T-helper 17 cell (primary cell): ENCODE measurements at places on chromosomes 6 and 20.

GRCh38 chr20:45358282-45359068 lies 4.5 kb upstream of the SYS1 start:
- peak overlapping the region; percentile 24 for H3K27ac ChIP-seq
- no peak for DNase-seq
- H3K4me3 ChIP-seq = no peak overlapping the region
- H3K4me1 ChIP-seq = peaks cover 27% of the 10 kb centered on the region

DNA sequence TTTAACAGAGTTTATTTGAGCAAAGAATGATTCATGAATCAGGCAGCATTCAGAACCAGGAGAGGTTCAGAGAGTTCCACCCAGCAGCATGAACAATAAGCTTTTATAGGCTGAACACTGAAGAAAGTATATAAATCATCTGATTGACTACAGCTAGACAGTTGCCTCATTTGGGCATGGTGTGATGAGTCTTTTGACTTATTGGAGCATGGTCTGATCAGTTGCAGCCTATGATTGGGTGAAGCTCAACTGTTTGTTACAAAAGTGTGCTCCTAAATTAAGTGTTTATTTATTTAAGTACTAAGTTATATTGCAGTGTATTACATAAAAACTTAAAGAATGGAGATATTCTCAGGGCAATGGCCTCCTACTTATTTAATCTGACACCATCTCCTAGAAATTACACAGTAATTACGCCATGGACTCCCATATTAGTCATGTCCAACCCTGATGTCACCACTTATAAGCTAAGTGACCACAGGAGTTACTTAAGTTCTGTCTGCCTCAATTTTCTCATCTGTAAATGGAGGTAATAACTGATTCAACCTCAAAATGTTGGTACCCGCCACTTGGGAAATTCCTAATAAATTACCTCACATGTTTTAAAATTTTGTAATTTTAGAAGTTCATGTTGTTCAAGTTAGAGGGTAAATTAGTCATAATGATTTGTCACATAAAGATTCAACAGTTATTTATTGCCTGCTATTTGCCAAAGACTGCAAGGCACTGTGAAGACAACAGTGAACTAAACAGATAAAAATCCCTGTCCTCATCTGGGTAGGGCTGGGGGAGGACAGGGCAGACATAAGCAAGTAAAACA lies 15.2 kb upstream of the ROS1 start:
- H3K4me1 ChIP-seq = no peaks in the 10 kb centered on the region
- no peak overlapping the region for H3K27ac ChIP-seq
- no peak overlapping the region for H3K4me3 ChIP-seq
- peaks cover 64% of the 10 kb centered on the region for H3K27me3 ChIP-seq
- peaks cover 4% of the 10 kb centered on the region for H3K36me3 ChIP-seq

GRCh38 chr6:71513036-71513435 lies 224.4 kb downstream of the OGFRL1 start:
- no peak overlapping the region for H3K4me3 ChIP-seq
- H3K27ac ChIP-seq = no peak overlapping the region
- H3K4me1 ChIP-seq = no peaks in the 10 kb centered on the region
- peaks cover 4% of the 10 kb centered on the region for H3K27me3 ChIP-seq
- DNase-seq = no peak
- H3K36me3 ChIP-seq = no peaks in the 10 kb centered on the region

GRCh38 chr6:69128411-69128810 lies 493.3 kb downstream of the ADGRB3 start:
- H3K36me3 ChIP-seq = no peaks in the 10 kb centered on the region
- H3K4me1 ChIP-seq = no peaks in the 10 kb centered on the region
- no peaks in the 10 kb centered on the region for H3K27me3 ChIP-seq
- no peak overlapping the region for H3K4me3 ChIP-seq
- no peak for DNase-seq
